ENCODE measurements at places on chromosomes 2 and 18. TPM values are rescaled to one million over a fixed set of nuclear protein-coding genes. Genes with fewer than 3 reads are reported as not detected.

- ATAC-seq: no peak
These were observed 1.4 kb downstream of the VRK2 start for GRCh38 chr2:58047961-58048360.

DNA sequence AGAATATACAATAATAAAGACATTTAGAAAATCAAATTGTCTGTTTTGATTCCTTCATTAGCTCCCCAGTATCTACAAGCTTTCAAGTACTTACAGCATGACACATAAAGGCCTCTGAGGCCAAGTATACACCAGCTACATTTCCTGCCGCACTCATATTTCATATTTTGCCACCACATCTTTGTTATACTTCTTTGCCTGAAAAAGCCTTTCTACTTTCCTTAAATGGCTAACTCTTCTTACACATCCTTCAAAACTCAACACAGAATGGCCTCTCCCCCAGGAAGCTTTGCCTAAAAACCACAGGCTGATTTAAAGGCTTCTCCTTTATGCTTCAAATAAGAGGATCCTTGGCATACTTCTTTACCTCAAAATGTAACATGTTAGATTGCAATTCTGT lies 4.5 kb downstream of the STK17B start:
- ATAC-seq: no peak

DNA sequence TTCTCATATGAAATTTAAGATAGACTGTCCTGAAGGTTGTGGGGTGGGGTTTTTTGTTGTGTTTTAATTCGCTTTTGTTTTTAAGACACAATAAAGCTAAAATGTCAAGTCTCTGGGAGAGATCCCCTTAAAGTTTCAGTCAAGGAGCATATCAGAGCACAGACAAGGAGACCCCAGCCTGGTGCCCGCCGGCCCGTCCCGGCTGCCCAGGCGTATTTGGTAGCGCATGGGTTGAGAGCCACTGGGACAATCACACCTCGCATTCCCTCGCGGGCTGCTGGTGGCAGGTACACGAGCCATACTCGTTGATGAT lies 2.6 kb downstream of the LRRTM1 start:
- no peak for ATAC-seq

DNA sequence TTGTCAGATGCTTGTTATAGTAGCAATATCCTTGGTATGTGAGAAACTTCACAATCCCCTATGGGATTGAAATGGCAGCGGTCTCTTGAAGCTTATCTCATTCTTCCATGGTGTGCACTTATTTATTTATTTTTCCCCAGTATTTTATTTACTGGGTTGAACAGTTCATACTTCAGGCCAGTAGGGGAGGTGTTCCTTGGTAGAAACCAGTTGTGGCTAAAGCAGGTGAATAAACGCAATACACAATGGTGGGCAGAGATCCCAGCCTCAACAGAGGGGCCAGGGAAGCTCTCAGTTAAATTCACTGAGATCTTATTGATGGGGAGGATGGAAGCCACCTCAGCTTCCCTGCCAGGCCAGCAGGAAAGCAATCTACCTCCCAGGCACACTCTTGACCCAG lies 93.7 kb upstream of the SRD5A2 start:
- ATAC-seq: no peak

GRCh38 chr2:216202626-216203250 lies 93.6 kb downstream of the XRCC5 start:
- no peak for ATAC-seq

Gene OTOF
- total RNA-seq: under 0.01 TPM
